Activated CD4-positive, alpha-beta T cell treated with anti-CD3 and anti-CD28 coated beads for 24 hours (primary cell): ENCODE measurements at places on chromosomes 3 and 15.

- no peak for DNase-seq
These were observed 494.3 kb downstream of the PDCD6IP start for GRCh38 chr3:34292605-34293300.

DNA sequence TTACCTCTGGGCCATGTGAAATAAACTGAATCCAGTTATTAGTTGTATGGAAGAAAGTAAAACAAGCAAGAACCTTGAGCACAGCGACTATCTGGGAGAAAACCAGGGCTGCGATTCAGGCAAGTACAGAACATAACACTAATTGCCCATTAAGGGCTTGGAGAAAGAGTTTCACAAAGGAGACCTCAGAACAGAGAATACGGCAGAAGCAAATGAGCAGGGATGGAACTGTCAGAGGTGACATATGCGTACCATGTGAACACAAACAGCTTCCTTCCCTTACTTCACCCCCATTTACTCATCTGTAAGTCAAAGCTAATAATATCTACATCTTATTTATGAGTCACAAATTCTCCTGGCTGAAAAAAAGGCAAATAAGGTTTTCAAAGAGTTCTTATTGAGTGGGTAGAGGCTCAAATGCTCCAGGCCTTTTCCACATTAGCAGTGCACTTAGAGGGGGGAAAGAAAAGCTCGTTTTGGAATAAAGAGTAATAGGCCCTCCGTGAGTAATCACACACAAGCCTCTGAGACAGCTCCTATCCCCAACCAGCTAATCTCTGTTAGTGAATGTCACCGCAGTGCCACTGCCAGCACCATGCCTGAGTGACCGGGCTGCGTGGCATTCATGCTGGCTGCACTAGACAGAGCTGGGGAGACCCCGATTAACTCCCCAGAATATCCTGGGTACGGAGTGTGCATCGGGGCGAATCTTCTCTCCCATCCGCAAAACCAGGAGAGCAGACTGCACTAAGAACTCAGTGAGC is 2.6 kb downstream of the PCSK6 start:
- DNase-seq = no peak

DNA sequence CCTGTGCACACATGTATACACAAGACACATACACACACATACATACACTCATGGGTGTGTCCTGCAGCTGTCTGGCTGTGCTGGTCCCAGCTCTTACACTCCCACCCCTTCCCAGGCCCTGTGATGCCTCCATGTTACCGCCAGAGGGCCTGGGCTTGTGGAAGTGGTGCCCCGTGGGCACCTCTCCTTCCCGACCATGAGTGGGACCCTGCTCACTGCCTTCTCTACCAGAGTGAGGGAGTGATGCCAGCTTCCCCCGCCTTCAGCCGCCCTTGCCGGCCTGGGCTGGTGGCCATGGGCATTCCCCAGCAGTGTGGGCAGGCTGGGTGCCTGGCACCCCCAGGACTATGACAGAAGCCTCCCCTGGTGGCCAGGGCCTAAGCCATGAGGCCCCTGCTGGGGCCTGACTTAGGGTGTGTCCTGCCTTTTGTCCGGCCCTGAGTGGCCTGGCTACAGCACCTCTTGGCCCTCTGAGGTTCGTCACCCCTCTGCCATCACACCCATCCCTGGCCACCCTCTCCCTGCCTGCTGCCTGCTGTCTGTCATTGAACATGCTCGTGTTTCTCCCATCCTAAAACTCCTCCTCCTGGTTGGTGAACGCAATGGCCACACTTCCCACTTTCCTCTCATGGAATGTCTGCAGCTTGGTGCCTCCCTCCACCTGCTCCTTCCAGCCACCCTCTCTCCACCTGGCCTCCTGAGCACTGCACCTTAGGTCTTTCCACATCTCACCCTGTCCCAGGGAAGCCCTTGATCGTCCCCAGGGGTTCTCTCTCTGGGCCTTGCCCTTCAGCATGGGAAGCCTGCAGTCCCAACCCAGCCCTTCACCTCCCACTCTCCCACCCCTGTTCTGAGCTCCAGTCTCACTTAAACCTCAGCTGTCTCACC is 14.6 kb downstream of the HDAC11 start:
- DNase-seq = no peak

DNA sequence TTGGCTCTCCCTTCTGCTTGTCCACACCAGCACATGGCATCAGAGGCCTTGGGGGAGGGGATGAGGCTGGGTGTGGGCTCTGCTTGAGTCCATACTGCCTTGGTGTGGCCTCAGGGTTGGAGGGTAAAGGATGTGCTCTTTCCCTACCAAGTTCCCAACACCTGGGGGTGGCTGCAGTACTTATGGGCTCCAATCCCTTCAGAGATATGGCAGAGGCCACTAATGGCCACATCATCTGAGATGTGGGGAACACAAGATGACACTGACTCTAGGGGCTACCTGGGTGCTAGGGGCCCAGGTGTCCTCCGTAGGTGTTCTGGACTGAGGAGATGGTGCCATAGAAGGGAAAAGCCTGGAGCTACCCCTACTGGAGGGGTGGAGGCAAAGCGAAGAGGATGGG is 6.9 kb downstream of the CXCR6 start:
- no peak for DNase-seq

DNA sequence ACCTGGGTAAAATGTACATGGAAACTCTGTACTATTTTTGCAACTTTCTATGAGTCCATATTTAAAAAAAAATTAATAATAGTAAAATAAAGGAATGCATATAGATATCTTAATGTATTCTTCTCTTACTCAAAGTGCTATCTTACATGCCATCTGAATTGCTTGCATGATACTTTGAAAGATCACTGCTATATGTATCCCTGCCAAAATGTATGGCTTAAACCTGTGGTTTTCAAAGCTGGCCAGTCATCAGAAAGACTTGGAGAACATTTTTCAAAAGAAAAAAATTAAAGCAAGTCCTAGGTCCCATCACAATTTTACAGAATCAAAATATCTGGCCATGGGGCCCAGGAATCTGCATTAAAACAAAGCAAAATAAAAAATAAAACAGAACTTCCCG is 262.1 kb downstream of the LPP start:
- DNase-seq = no peak

- DNase-seq = no peak
These were observed 803 bp upstream of the B3GNT5 start for GRCh38 chr3:183252118-183252782.

GRCh38 chr3:158775426-158776410 is 26.1 kb upstream of the MFSD1 start:
- no peak for DNase-seq
